ENCODE measurements at places on chromosomes 12 and 14.

DNA sequence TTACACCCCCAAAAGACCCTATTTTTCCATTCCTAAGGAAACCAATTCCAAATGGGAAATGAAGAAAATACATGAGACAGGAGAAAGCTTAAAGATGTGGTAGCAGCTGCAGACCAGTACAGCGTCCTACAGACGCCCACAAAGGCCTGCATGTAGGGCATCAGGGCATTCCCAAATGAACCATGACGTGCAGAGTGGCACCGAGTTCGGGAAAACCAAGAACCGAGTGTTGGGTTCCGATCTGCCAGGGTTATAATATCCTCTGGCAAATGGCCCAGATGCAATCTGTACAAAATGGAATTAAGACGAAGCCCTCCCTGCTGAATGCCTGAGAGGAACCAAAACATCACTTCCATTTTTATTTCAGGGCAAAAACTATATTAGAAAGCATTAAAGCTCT lies 34.4 kb upstream of the SELPLG start:
- DNase-seq: no peak

- no peak for DNase-seq
These were observed 13.0 kb downstream of the FBXO33 start for GRCh38 chr14:39419272-39419671.

GRCh38 chr14:99312106-99312505 lies 40.1 kb upstream of the BCL11B start:
- no peak for DNase-seq

DNA sequence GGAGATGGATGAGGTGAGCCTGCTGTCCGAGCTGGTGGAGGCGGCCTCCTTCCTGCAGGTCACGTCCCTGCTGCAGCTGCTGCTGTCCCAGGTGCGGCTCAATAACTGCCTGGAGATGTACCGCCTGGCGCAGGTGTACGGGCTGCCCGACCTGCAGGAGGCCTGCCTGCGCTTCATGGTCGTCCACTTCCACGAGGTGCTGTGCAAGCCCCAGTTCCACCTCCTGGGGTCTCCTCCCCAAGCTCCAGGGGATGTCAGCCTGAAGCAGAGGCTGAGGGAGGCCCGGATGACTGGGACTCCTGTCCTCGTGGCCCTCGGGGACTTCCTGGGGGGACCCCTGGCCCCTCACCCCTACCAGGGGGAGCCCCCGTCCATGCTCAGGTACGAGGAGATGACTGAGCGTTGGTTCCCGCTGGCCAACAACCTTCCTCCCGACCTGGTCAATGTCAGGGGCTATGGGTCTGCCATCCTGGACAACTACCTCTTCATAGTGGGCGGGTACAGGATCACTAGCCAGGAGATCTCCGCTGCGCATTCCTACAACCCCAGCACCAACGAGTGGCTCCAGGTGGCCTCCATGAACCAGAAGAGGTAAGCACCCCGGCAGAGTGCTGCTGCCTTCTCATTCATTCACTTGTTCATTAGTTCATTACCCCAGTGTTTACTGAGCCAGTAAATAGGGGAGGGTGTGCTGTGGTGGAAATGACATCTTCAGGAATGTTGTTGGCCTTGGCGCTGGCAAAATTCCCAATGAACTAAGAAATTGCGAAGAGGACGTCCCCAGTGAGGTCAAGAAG lies 774 bp upstream of the MANSC4 start:
- peak; percentile 60 for DNase-seq

GRCh38 chr14:74695406-74695805 lies 17.5 kb downstream of the AREL1 start:
- no peak for DNase-seq

DNA sequence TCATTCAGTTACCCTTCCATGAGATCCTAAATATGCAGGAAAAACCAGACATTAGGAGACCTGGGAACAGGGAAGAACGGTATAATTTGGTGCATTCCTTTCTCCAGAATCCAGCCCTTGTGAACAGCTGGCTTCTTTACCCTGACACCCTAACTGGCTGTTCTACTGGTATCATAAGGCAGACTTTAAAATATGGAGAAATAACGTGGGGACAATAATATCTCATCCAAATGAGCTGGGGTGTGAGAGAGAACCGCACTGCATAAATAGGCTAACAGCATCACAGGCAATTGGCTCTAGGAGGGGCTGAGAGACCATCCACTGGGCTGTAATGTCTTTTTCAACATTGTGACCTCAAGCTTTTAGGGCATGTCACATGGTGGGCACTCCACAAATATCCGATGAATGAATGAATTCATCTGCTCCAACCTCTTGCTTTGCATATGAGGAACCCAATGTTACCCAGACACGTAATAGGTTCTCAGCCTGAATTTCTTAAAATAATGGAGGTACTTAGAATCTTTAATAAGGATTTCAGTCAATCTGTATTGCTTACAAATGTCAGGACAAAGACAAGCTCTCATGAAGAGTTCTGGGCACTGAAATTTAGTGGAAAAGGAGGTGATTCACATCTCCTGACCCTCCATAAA lies 157.9 kb downstream of the SAMD4A start:
- no peak for DNase-seq

GRCh38 chr12:31362759-31363415 lies 36.9 kb upstream of the SINHCAF start:
- no peak for DNase-seq

GRCh38 chr12:95784286-95784685 lies 6.3 kb downstream of the NTN4 start:
- no peak for DNase-seq

Data from AG08396 (cell line).